ENCODE measurements at places on chromosomes 6 and 20.

- H3K27me3 ChIP-seq, result peaks cover 8% of the 10 kb centered on the region
- H3K4me3 ChIP-seq, result no peak overlapping the region
- H3K27ac ChIP-seq, result no peak overlapping the region
- H3K4me1 ChIP-seq, result no peaks in the 10 kb centered on the region
These were observed 13.0 kb upstream of the PFDN4 start for GRCh38 chr20:54194724-54195438.

GRCh38 chr6:113169484-113169883 lies 687.7 kb upstream of the MARCKS start:
- no peak for DNase-seq
- no peaks in the 10 kb centered on the region for H3K27me3 ChIP-seq
- H3K27ac ChIP-seq, result no peak overlapping the region
- H3K4me1 ChIP-seq, result no peaks in the 10 kb centered on the region
- no peak overlapping the region for H3K4me3 ChIP-seq

DNA sequence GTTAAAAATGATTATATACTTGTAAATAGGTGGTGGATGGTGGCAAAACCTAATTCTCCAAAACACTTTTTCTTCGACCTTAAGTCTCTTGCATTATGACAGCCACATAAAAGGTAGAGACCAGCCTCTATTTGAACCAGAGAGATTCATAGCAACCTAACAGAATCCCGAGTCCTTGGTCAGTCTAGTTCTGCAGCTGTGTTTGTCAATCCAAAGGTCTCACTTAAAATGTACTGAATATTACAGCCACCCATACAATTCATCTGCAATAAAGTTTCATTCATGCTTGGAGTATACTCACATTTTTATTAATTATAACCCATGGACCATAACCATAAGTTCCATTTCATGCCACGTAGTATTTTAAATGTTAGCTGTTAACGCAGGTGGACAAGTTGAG lies 87.2 kb downstream of the EPM2A start:
- H3K27me3 ChIP-seq, result no peaks in the 10 kb centered on the region
- H3K27ac ChIP-seq, result no peak overlapping the region
- H3K4me3 ChIP-seq, result no peak overlapping the region

- H3K4me3 ChIP-seq, result no peak overlapping the region
- H3K27ac ChIP-seq, result no peak overlapping the region
- DNase-seq, result no peak
- no peaks in the 10 kb centered on the region for H3K4me1 ChIP-seq
These were observed 456.0 kb upstream of the PTCHD4 start for GRCh38 chr6:48567016-48567415.

- DNase-seq, result no peak
- H3K27ac ChIP-seq, result no peak overlapping the region
- H3K27me3 ChIP-seq, result no peaks in the 10 kb centered on the region
- H3K36me3 ChIP-seq, result no peaks in the 10 kb centered on the region
- peaks cover 14% of the 10 kb centered on the region for H3K4me1 ChIP-seq
- no peak overlapping the region for H3K4me3 ChIP-seq
These were observed 98.4 kb downstream of the PERP start for GRCh38 chr6:138008791-138009190.

GRCh38 chr20:32810941-32811340 lies 8.8 kb upstream of the MAPRE1 start:
- no peak overlapping the region for H3K4me3 ChIP-seq
- DNase-seq, result no peak
- no peak overlapping the region for H3K27ac ChIP-seq
- H3K4me1 ChIP-seq, result no peaks in the 10 kb centered on the region
- no peaks in the 10 kb centered on the region for H3K36me3 ChIP-seq

- H3K4me3 ChIP-seq, result no peak overlapping the region
- H3K4me1 ChIP-seq, result no peaks in the 10 kb centered on the region
- H3K27ac ChIP-seq, result no peak overlapping the region
- H3K27me3 ChIP-seq, result peaks cover 1% of the 10 kb centered on the region
- DNase-seq, result no peak
These were observed 137.7 kb downstream of the LCA5 start for GRCh38 chr6:79399499-79399898.

- H3K27me3 ChIP-seq, result peaks cover 14% of the 10 kb centered on the region
- no peak overlapping the region for H3K27ac ChIP-seq
- no peak for DNase-seq
- no peaks in the 10 kb centered on the region for H3K4me1 ChIP-seq
These were observed 51.2 kb downstream of the BMP6 start for GRCh38 chr6:7777074-7777473.

DNA sequence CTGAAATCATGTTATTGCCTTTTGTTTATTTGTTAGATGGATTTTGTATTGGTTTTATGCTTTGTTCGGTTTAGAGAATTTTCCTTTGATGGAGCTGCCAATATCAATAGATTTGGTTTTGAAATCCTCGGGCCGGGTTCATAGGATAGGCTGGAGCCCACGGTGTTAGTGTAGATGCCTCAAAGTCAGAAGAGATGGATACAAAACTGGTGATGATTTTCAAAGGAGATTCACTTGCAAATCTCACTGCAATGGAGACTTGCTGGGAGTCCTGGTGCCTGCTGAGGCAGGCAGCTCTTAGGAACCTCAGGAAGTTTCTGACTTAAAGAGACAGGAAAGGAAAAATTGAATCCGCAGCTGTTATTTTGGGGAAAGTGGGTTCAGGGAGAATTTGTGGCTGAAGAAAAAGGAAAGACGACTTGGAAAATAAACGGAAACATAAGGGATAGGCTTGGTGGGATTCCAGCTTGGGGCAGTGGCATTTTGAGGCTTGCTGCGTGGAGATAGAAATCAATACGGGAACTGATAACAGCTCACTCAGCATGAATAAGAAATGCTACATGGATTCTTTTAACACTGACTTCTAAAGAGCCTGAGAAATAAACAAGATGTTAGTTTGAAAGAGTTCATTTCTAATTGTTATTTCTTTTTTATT lies 241.6 kb downstream of the PHACTR1 start:
- H3K4me1 ChIP-seq, result peaks cover 22% of the 10 kb centered on the region
- H3K4me3 ChIP-seq, result peak overlapping the region; percentile 75
- H3K27ac ChIP-seq, result no peak overlapping the region
- peaks cover 38% of the 10 kb centered on the region for H3K27me3 ChIP-seq
- no peak for DNase-seq

- no peak overlapping the region for H3K27ac ChIP-seq
- no peak overlapping the region for H3K4me3 ChIP-seq
- no peaks in the 10 kb centered on the region for H3K4me1 ChIP-seq
- no peak for DNase-seq
- H3K27me3 ChIP-seq, result peaks cover 5% of the 10 kb centered on the region
These were observed 135.3 kb downstream of the LINC00237 start for GRCh38 chr20:20970841-20971240.

- H3K27ac ChIP-seq, result no peak overlapping the region
- H3K27me3 ChIP-seq, result no peaks in the 10 kb centered on the region
- H3K4me1 ChIP-seq, result peaks cover 83% of the 10 kb centered on the region
- H3K4me3 ChIP-seq, result no peak overlapping the region
These were observed 8.0 kb downstream of the STK35 start for GRCh38 chr20:2109425-2110210.

DNA sequence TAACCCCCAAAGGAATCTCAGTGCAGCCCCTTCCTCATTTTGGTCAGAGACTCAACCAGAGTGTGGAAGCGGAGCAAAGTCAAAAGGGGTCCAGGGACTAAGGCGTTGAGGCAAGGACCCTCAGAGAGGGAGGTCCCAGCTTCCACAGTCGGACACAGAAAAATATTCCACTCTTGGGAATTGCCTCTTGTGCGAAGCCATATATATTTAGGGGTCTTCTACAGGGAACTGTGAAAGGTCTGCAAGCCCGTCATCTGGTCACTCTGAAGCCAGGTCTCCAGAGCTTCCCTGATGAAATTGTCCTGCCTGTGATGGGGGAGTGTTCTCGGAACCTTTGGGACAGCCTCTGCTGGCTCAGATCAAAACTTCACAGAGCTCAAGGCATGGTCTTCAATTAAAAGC lies 160.8 kb downstream of the TBXT start:
- peaks cover 7% of the 10 kb centered on the region for H3K4me1 ChIP-seq
- peaks cover 54% of the 10 kb centered on the region for H3K27me3 ChIP-seq
- no peak for DNase-seq

DNA sequence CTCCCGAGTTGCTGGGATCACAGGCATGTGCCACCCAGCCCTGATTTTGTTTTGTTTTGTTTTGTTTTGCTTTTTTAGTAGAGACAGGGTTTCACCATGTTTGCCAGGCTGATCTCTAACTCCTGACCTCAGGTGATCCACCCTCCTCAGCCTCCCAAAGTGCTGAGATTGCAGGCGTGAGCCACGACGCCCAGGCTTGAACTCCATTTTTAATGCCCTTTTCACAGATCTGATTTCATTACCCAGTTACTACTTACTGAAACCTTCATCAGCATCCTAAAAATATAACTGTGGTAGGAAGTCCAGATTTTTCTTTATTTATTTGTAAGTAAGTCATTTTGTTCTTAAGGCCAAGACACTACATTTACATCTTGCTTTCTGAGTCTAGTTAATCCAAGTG lies 64.0 kb downstream of the HDDC2 start:
- no peaks in the 10 kb centered on the region for H3K36me3 ChIP-seq
- no peaks in the 10 kb centered on the region for H3K4me1 ChIP-seq
- H3K27ac ChIP-seq, result no peak overlapping the region
- H3K4me3 ChIP-seq, result no peak overlapping the region
- H3K27me3 ChIP-seq, result peaks cover 3% of the 10 kb centered on the region

DNA sequence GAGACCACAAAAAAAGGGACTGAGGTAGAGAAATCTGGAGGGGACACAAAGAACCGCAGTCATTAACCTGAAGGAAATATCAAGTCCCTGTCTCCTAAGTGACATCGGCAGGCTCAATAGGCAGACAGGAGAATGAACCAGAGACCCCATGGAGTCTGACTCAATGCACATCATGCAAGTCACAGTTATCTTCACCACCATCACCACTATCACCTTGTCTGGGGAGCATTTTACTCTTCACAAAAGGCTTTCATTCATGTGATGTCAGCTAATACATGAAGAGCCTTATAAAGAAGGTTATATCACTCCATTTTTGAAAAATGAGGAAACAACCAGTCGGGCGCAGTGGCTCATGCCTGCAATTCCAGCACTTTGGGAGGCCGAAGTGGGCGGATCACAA lies 4.4 kb downstream of the TAP1 start:
- H3K4me3 ChIP-seq, result peak overlapping the region; percentile 97
- peaks cover 49% of the 10 kb centered on the region for H3K4me1 ChIP-seq
- H3K36me3 ChIP-seq, result peaks cover 85% of the 10 kb centered on the region
- no peaks in the 10 kb centered on the region for H3K27me3 ChIP-seq
- no peak for DNase-seq
- peak overlapping the region; percentile 99 for H3K27ac ChIP-seq

DNA sequence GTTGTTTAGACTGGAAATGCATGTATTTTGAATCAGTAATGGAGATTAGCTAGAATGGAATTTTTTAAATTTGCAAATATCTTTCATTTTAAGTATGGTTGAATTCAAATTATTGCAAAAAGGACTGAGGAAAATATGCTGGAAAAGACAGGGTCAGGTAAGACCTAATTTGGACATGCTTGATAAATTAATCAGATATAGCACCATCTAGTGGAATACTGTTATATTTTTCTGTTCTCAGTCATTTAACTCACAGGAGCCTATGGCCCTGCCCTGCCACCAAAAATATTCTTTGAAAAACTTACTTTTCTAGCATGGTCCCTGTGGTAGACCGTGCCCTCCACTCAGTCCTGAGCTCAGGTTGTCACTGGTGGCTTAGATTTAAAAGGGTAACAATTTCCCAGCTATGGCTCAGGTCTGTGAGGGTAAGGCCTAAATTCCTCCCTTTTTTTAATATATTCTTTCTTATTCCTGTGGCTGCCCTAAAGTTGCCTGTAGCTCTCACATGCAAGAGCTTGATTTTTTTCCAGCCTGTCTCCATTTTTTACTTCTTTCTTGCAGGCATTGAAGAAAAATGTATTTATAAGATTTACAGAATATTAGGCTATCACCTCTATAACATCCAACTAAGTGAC lies 25.3 kb upstream of the KIAA1586 start:
- peak; percentile 3 for DNase-seq
- H3K27me3 ChIP-seq, result peaks cover 7% of the 10 kb centered on the region
- no peak overlapping the region for H3K4me3 ChIP-seq
- H3K27ac ChIP-seq, result no peak overlapping the region
- peaks cover 2% of the 10 kb centered on the region for H3K36me3 ChIP-seq

DNA sequence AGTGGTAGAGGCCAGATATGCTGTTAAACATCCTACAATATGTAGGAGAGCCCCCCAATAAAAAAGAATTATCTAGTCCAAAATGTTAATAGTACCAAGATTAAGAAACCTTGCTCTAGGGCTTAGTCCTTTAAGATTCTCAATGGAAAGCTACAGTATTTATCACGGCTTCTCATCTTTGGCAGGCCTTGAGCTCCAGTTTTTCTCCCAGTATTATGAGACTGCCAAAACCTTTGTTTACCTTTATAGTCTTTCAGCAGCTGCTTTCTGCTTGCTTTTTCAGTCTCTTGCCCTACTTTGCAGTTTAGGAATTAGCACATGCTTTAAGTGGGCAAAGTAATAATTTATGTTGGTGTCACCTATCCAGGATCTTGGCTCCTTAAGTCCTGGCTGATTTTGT lies 59.7 kb downstream of the NHLRC1 start:
- H3K27ac ChIP-seq, result no peak overlapping the region
- no peak overlapping the region for H3K4me3 ChIP-seq
- no peaks in the 10 kb centered on the region for H3K36me3 ChIP-seq

All from activated CD8-positive, alpha-beta T cell treated with anti-CD3 and anti-CD28 coated beads for 36 hours (primary cell).